Mesothelial cell of epicardium (in vitro differentiated cells): ENCODE measurements at places on chromosomes 5 and 9. TPM values are rescaled to one million over a fixed set of nuclear protein-coding genes. Genes with fewer than 3 reads are reported as not detected.

GRCh38 chr5:132445930-132446329 lies 44.6 kb downstream of the IRF1 start:
- no peak for DNase-seq

DNA sequence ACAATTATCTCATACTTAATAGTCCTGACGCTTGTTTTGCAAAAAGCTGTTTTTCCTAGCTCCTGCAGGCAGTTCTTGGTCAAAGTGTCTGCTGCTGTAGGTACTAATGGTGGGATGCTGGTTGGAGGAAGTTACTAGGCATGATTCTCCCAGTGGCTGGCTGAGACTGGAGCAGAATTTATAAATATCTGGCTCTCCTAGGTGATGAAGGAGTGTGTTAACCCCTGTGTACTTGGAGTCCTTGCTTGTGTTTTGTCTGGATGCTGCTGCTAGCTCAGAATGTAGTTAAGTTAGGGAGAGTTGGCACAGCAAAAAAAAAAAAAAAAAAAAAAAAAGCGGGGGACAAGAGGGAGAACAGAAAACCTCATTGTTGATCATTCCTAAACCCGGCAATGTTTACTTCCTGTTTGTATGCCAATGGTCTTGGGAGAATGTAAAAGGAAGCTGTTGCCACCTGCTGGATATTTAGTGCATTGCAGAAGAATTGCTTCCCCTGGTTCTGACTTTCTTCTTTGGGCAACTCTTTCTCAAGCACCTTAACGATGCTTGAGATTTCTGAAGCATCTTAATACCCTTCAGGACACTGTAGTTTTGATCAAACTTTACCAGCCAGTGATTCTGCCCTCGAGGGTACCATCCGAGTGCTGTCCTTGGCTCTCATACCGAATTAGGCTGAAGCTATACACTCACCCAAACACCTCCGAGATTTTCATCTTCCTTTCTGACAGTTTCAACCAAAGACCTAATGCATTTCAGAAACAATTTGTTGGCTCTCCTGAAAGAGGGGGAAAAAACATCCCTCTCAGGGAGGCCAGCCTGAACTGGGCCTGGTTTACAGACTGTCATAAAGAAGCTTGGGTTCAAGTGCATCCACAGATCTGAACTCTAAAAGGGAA lies 71.7 kb upstream of the WWC1 start:
- peak; percentile 50 for DNase-seq

GRCh38 chr5:29469581-29469980 lies 1723.9 kb upstream of the CDH6 start:
- no peak for DNase-seq

DNA sequence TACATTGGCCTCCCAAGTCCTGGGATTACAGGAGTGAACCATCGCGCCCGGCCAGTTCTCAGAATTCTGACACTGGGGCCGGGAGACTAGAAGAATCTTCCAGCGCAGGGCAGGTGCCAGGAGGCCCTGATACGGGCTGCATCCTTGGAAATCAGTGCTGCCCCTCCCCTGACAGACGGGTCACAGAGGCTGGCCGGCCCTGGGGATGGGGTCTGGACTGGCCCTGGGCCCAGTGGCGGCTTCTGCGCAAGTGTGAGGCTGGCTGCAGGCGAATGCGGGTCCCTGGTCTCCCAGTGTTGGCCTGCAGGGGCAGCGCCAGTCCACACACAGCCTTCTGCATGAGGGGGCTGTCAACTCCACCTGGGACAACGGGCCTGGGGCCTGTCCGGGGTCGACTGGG lies 831 bp upstream of the TBC1D9B start:
- DNase-seq, result no peak

DNA sequence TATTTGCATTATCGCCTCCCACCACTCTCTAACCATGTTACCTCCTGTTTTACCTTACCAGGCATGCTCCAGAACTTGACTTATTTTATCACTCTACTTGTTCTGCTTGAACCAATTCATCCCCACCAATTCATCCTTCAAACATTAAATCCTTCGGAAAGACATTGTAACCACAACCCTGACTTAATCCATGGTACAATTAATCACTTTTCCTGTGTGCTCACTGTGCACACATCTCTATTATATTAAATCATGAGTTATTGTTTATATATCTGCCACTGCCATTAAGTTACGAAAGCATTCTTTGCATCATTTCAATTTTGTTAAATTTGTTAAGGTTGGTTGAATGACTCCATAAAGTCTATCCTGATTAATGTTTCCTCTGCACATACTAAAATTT lies 7.4 kb upstream of the C5orf46 start:
- no peak for DNase-seq

GRCh38 chr5:32583582-32584232 lies 1.6 kb upstream of the SUB1 start:
- no peak for DNase-seq

GRCh38 chr5:11903121-11903613 lies 1.1 kb downstream of the CTNND2 start:
- DNase-seq, result no peak

DNA sequence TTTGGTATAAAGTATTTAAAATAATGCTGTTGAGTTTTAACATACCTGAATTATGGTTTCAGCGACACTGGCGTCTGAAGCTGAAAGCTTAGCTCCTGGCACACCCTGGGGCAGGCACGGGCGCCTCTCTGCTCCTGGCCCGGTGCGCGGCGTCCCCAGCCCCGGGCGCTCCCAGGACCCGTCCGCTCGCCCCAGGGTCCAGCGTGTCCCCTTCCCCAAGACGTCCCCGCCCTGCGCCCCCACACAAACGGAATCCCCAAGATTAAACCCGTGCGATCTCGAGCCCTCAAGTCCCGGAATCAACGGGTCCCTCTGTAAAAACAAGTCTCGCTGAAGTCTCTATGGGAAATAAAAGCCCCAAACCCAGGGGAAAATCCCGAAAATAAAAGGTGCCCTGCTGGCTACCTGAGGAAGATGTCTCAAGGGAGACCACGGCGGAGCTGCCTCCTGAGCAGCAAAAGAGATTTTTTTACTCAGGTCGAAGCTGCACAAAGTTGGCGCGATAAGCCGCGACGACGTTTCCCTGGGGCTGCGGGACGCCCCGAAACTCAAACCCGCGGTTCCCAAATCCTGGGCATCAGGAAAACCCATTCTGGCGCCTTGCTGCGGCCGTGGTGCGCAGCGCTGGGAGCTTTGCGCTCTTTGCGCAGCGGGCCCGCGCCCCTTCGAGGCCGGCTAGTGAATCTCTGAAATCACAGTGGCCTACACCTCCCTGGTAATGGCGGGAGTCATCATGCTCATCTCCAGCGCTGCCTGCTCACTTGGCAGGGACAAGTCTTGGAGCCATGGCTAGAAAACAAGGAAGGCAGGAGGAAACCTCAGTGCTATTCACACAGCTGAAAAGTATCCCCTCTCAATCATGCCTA lies 6.3 kb upstream of the IFNA8 start:
- peak; percentile 57 for DNase-seq

The LCN15 gene
- total RNA-seq, result 1.3 to 3.5 TPM (median 1.9 TPM) in 3 replicates

The ZNF483 gene
- 12.2 to 13.0 TPM (median 12.6 TPM) in 3 replicates for total RNA-seq
